Activated T-helper 1 cell treated with anti-CD3 and anti-CD28 coated beads, Interleukin-12 subunit alpha, Interleukin-12 subunit beta, Interleukin-2, Interleukin-4 antibody, amounts not matched to agents 30 ng/mL and 10 ng/mL and 1 ng/mL, durations not matched to agents 14 hours and 24 hours and 36 hours (primary cell): ENCODE measurements at places on chromosomes 1 and 21. TPM values are rescaled to one million over a fixed set of nuclear protein-coding genes. Genes with fewer than 3 reads are reported as not detected.

The SLC2A5 gene
- 0.05 TPM in 1 of 2 replicates, not detected in the other for total RNA-seq

The ERVH48-1 gene
- total RNA-seq, result 0.22 and 0.26 TPM in 2 replicates

The DNAI4 gene
- total RNA-seq, result 1.2 and 3.2 TPM in 2 replicates

The CDK11B gene
- total RNA-seq, result 39.1 and 39.6 TPM in 2 replicates

The POMGNT1 gene
- total RNA-seq, result 80.8 and 85.7 TPM in 2 replicates

The NBPF6 gene
- 0.13 and 0.47 TPM in 2 replicates for total RNA-seq

The CLCNKB gene
- total RNA-seq, result not detected in 2 replicates

The IFNLR1 gene
- total RNA-seq, result 2.2 and 3.1 TPM in 2 replicates

The TPTE gene
- total RNA-seq, result not detected in 2 replicates

The SPATA6 gene
- total RNA-seq, result 0.91 and 1.0 TPM in 2 replicates

The ELAPOR1 gene
- total RNA-seq, result 32.7 and 38.5 TPM in 2 replicates

The REN gene
- total RNA-seq, result not detected in 2 replicates

The KRTAP10-10 gene
- total RNA-seq, result not detected in 2 replicates

The PAX7 gene
- total RNA-seq, result not detected in 2 replicates

The KRTAP19-3 gene
- not detected in 2 replicates for total RNA-seq

The ZNF695 gene
- 0.27 and 0.57 TPM in 2 replicates for total RNA-seq

The CCDC27 gene
- total RNA-seq, result not detected in 2 replicates

The CRYZ gene
- total RNA-seq, result 13.7 and 16.8 TPM in 2 replicates

The LIN28A gene
- not detected in 2 replicates for total RNA-seq

The CFHR2 gene
- not detected in 2 replicates for total RNA-seq

The NID1 gene
- total RNA-seq, result 0.44 and 0.65 TPM in 2 replicates

The TMEM200B gene
- 0.47 and 0.56 TPM in 2 replicates for total RNA-seq

The TXNIP gene
- total RNA-seq, result 107 and 108 TPM in 2 replicates

The CHD5 gene
- 0.62 and 0.83 TPM in 2 replicates for total RNA-seq

The CORT gene
- 0.36 and 0.37 TPM in 2 replicates for total RNA-seq

The TUFT1 gene
- total RNA-seq, result 1.9 and 2.3 TPM in 2 replicates

The OR2T29 gene
- total RNA-seq, result not detected in 2 replicates

The RGS1 gene
- 11.8 and 12.0 TPM in 2 replicates for total RNA-seq

The C8B gene
- total RNA-seq, result not detected in 2 replicates

The KRTAP19-1 gene
- total RNA-seq, result not detected in 2 replicates

The IVL gene
- not detected in 2 replicates for total RNA-seq

The MFAP2 gene
- not detected in 2 replicates for total RNA-seq

The A3GALT2 gene
- total RNA-seq, result not detected in 2 replicates

The SPRR2B gene
- not detected in 2 replicates for total RNA-seq

The VHLL gene
- total RNA-seq, result 0.56 TPM in 1 of 2 replicates, not detected in the other
